ENCODE measurements at places on chromosomes 12 and 14. TPM values are rescaled to one million over a fixed set of nuclear protein-coding genes. Genes with fewer than 3 reads are reported as not detected.
A peak's percentile ranks its signal among the peaks of the same experiment; 100 is the strongest.

The FAR2 gene
- polyA plus RNA-seq: 33.2 TPM

The ASB2 gene
- polyA plus RNA-seq: 2.1 TPM

The STXBP6 gene
- 30.9 TPM for polyA plus RNA-seq

The RAB15 gene
- polyA plus RNA-seq: 102 TPM

The VDR gene
- 0.40 TPM for polyA plus RNA-seq

The GPR84 gene
- polyA plus RNA-seq: 0.41 TPM

The TAS2R14 gene
- 5.3 TPM for polyA plus RNA-seq

The HAL gene
- polyA plus RNA-seq: 0.29 TPM

GRCh38 chr12:114172135-114172534 lies 206.0 kb upstream of the RBM19 start:
- no peak overlapping the region for H3K4me3 ChIP-seq
- DNase-seq: no peak
- no peaks in the 10 kb centered on the region for H3K4me1 ChIP-seq
- H3K36me3 ChIP-seq: no peaks in the 10 kb centered on the region
- H3K27ac ChIP-seq: no peak overlapping the region

DNA sequence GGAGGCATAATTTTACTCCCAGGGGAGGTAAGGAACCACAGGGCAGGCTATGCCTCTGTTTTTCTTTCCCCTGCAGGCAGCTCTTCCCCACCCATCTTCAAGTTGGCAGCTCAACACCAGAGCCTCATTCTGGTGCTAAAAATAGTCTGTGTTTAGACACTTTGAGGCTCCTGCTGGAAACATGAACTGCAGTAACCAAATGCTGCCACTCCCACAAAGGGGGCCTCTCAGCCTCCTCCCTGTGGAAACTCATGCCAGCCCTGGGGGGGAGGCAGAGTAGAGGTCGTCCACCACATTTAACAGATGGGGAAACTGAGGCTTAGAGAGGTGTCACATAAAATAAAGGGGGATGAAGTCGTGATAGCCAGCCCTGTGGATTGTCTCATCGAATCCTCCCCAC lies 61.4 kb downstream of the WSCD2 start:
- H3K4me3 ChIP-seq: no peak overlapping the region
- peaks cover under 1% of the 10 kb centered on the region for H3K36me3 ChIP-seq
- no peaks in the 10 kb centered on the region for H3K27me3 ChIP-seq
- H3K4me1 ChIP-seq: peaks cover 14% of the 10 kb centered on the region
- no peak for DNase-seq

- peak; percentile 54 for DNase-seq
- peak overlapping the region; percentile 63 for H3K27ac ChIP-seq
- H3K36me3 ChIP-seq: no peaks in the 10 kb centered on the region
- peak overlapping the region; percentile 66 for H3K4me3 ChIP-seq
- H3K27me3 ChIP-seq: peaks cover 24% of the 10 kb centered on the region
Observed at GRCh38 chr12:72270961-72271360, 1.2 kb upstream of the TRHDE start.

DNA sequence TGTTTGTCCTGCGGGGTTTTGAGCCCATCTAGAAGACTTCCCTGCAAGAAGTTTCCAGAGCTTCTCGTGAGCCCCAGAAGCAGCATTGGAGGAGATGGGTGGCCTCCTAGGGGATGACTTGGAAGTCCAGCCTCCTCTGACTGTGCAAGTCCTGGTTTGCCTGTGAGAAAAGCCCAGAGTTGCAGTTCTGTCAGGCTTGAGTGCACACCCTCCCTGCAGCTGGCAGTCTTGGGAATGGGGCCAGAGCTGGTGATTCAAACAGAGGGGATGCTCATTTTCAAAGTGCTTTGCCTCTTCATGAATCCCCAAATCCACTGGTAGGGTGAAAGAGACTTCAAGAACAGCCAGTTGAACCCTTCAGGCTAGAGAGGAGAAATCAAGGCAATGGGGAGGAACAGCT lies 3.9 kb upstream of the PPP1R1A start:
- DNase-seq: no peak
- H3K4me3 ChIP-seq: no peak overlapping the region
- peaks cover 4% of the 10 kb centered on the region for H3K27me3 ChIP-seq
- H3K4me1 ChIP-seq: peaks cover 22% of the 10 kb centered on the region

GRCh38 chr14:26594148-26594547 lies 3.7 kb downstream of the NOVA1 start:
- no peak for DNase-seq
- no peaks in the 10 kb centered on the region for H3K36me3 ChIP-seq
- H3K4me1 ChIP-seq: no peaks in the 10 kb centered on the region
- peak overlapping the region; percentile 80 for H3K4me3 ChIP-seq
- peak overlapping the region; percentile 96 for H3K27ac ChIP-seq

- peaks cover 21% of the 10 kb centered on the region for H3K27me3 ChIP-seq
- peak; percentile 91 for DNase-seq
- H3K4me3 ChIP-seq: peak within 1 kb of the TSS; percentile 95
- no peaks in the 10 kb centered on the region for H3K36me3 ChIP-seq
- H3K4me1 ChIP-seq: peaks cover 3% of the 10 kb centered on the region
Observed at GRCh38 chr12:79690638-79691510, at the start of gene PAWR. TSS of gene PAWR (minus strand) at chr12:79690964. CDS start at chr12:79690244, 720 bp downstream.

GRCh38 chr12:19846574-19846973 lies 407.3 kb downstream of the AEBP2 start:
- no peaks in the 10 kb centered on the region for H3K27me3 ChIP-seq
- H3K4me1 ChIP-seq: no peaks in the 10 kb centered on the region
- no peak overlapping the region for H3K27ac ChIP-seq
- no peaks in the 10 kb centered on the region for H3K36me3 ChIP-seq
- no peak overlapping the region for H3K4me3 ChIP-seq
- no peak for DNase-seq

DNA sequence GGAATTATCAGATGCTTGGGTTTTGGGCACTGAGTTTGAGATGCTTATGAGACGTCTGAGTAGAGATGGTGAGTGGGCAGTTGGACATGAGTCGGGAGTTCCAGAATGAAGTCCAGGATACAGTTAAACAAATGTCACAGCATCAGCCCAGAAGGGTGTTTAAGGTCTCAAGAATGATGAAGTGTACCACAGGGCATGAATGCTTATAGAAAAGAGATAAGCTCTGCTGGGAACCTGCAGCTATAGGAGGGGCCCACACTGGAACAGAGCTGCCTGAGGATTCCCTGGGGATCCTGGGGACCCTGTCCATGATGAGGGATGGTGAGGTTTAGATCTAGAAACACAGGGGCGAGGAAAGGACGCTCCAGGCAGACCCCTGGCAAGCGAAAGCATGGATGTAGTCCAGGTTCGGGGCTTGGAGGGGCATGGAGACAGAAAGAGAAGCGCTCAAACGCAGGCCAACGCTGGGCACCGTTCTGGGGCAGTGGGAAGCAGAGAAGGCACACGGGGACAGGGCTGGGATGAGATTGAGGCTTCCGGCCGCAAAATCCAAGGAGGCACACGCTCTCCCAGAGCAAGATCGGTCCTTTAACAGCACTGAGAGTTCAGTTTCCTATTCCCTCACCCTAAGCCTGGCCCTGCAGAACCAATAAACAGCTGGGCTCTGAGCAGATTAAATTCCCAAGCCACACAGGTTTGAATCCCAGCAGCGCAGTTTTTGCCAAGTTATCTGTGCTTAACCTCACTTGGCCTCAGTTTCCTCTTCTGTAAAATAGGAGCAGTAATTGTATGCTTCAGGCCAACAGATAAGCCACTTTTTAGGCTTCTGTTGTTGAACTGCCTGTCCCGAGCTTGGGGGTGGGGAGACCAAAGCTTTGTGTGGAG lies 52.9 kb downstream of the EID3 start:
- H3K36me3 ChIP-seq: no peaks in the 10 kb centered on the region
- no peak overlapping the region for H3K27ac ChIP-seq
- H3K27me3 ChIP-seq: no peaks in the 10 kb centered on the region
- no peak overlapping the region for H3K4me3 ChIP-seq
- DNase-seq: no peak
- no peaks in the 10 kb centered on the region for H3K4me1 ChIP-seq

GRCh38 chr12:68786929-68787328 lies 21.0 kb upstream of the MDM2 start:
- no peaks in the 10 kb centered on the region for H3K27me3 ChIP-seq
- DNase-seq: no peak
- H3K27ac ChIP-seq: no peak overlapping the region
- H3K36me3 ChIP-seq: no peaks in the 10 kb centered on the region

DNA sequence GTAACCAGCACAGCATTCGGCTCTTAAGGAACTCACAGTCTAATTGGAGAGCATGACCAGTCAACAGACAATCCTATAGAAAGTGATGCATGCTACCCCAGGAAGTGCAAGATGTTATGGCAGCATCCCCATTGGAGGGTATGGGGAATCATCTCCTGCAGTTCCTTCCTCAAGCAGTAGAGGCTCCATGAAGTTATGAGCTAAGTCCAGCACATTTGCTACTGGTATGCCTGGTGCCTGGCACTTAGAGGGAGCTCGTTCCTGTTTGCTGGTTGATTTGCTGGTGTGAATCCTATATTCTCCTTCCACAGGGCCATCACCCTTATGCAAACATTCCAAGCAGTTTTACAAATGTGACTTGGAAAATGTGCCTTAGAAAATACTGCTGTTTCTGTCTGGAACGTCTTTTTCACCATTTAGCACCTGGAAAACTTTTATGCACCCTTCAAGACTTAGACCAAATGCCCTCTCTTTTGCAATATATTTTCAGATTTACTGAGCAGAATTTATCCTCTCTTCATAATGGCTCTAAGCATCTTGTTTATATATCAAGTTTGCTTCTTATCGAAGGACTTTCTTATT lies 136.1 kb upstream of the WSCD2 start:
- H3K4me1 ChIP-seq: no peaks in the 10 kb centered on the region
- H3K27me3 ChIP-seq: peaks cover 2% of the 10 kb centered on the region
- no peak overlapping the region for H3K4me3 ChIP-seq

- no peaks in the 10 kb centered on the region for H3K27me3 ChIP-seq
- DNase-seq: no peak
- H3K36me3 ChIP-seq: no peaks in the 10 kb centered on the region
- no peak overlapping the region for H3K4me3 ChIP-seq
- no peak overlapping the region for H3K27ac ChIP-seq
Observed at GRCh38 chr14:97010491-97011160, 213.4 kb downstream of the VRK1 start.
